ENCODE measurements at places on chromosomes 2 and 18. TPM values are rescaled to one million over a fixed set of nuclear protein-coding genes. Genes with fewer than 3 reads are reported as not detected.

DNA sequence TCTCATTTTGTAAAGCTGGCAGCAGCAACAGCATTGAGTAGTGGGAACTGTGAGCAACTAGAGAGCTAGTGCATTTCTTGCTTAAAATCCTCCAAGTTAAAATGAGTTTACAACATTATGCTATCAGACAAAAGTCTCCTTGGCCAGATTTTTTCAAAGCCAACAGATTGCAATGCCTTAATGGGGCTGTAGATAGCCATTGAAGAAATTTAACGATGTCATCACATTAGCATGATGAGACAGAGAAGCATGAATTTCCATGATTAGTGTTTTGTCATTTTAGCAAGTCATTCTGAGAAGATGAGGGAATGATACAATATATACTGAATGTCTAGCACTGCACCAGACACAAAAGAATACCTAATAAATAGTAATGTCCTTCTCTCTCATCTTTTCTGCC, 307.5 kb upstream of the REG3G start:
- no peak overlapping the region for H3K4me3 ChIP-seq
- H3K36me3 ChIP-seq: no peaks in the 10 kb centered on the region
- DNase-seq: no peak
- no peaks in the 10 kb centered on the region for H3K4me1 ChIP-seq
- H3K27me3 ChIP-seq: no peaks in the 10 kb centered on the region
- no peak overlapping the region for H3K27ac ChIP-seq

- H3K4me3 ChIP-seq: no peak overlapping the region
- DNase-seq: no peak
- H3K27ac ChIP-seq: no peak overlapping the region
Measured at GRCh38 chr2:73203055-73203681, 794 bp downstream of the NOTO start.

The GEN1 gene
- 4.7 TPM for total RNA-seq

The CNOT11 gene
- 19.0 TPM for total RNA-seq
